ENCODE measurements at places on chromosomes 16 and 17. TPM values are rescaled to one million over a fixed set of nuclear protein-coding genes. Genes with fewer than 3 reads are reported as not detected.

The TMEM95 gene
- not detected for total RNA-seq

The SLFN14 gene
- total RNA-seq, result not detected

The C17orf58 gene
- total RNA-seq, result 25.3 TPM

The ACSM5 gene
- total RNA-seq, result not detected

The KRTAP4-6 gene
- not detected for total RNA-seq

The SAP30BP gene
- 97.8 TPM for total RNA-seq

The OSGIN1 gene
- total RNA-seq, result 9.8 TPM

The TRPV3 gene
- total RNA-seq, result 3.6 TPM

The SLC5A2 gene
- total RNA-seq, result 0.11 TPM

The STXBP4 gene
- total RNA-seq, result 10.3 TPM

The CAVIN1 gene
- total RNA-seq, result not detected

The TAF15 gene
- total RNA-seq, result 32.4 TPM

The RGS9 gene
- total RNA-seq, result 2.7 TPM

The VASN gene
- 13.6 TPM for total RNA-seq

The KRT9 gene
- not detected for total RNA-seq

The P2RX5 gene
- total RNA-seq, result 19.3 TPM

The RUNDC3A gene
- total RNA-seq, result 1.4 TPM

The ADAP2 gene
- total RNA-seq, result 2.5 TPM

The PPY gene
- total RNA-seq, result not detected

The KRT17 gene
- total RNA-seq, result 92.1 TPM

The SMIM5 gene
- total RNA-seq, result 2.3 TPM

The CBX8 gene
- total RNA-seq, result 12.8 TPM

The TAC4 gene
- not detected for total RNA-seq

The CACNG1 gene
- not detected for total RNA-seq

The PRSS36 gene
- total RNA-seq, result 0.51 TPM

The CPPED1 gene
- total RNA-seq, result 4.7 TPM

The GP1BA gene
- total RNA-seq, result not detected

The C16orf89 gene
- not detected for total RNA-seq

The ABCC3 gene
- 50.2 TPM for total RNA-seq

The TNFRSF17 gene
- total RNA-seq, result not detected

The EPX gene
- not detected for total RNA-seq

The FBXO31 gene
- total RNA-seq, result 17.7 TPM

The TLCD2 gene
- total RNA-seq, result 0.63 TPM

The HSD11B2 gene
- 2.4 TPM for total RNA-seq

The PNPO gene
- total RNA-seq, result 49.8 TPM

The GPRC5B gene
- total RNA-seq, result 12.4 TPM

The C16orf82 gene
- total RNA-seq, result not detected

The NHLRC4 gene
- not detected for total RNA-seq

The TMED6 gene
- total RNA-seq, result not detected

The CD300H gene
- not detected for total RNA-seq

The HS3ST3A1 gene
- total RNA-seq, result 47.6 TPM

The FOXN1 gene
- not detected for total RNA-seq

The IRX6 gene
- not detected for total RNA-seq

The HBZ gene
- total RNA-seq, result not detected

The OR2C1 gene
- not detected for total RNA-seq

The C17orf78 gene
- not detected for total RNA-seq

The NCOR1 gene
- total RNA-seq, result 204 TPM

The TPPP3 gene
- not detected for total RNA-seq

The FBXO39 gene
- not detected for total RNA-seq

The PPP1R1B gene
- total RNA-seq, result 3.1 TPM

The HBA2 gene
- not detected for total RNA-seq

The KCNAB3 gene
- total RNA-seq, result 0.26 TPM

The DNAH17 gene
- total RNA-seq, result 0.23 TPM

Measured in PC-3 (cell line).